B cell (primary cell): ENCODE measurements at places on chromosomes 6 and 20.

- no peak for DNase-seq
These were observed 505.8 kb upstream of the MARCKS start for GRCh38 chr6:113351173-113351834.

DNA sequence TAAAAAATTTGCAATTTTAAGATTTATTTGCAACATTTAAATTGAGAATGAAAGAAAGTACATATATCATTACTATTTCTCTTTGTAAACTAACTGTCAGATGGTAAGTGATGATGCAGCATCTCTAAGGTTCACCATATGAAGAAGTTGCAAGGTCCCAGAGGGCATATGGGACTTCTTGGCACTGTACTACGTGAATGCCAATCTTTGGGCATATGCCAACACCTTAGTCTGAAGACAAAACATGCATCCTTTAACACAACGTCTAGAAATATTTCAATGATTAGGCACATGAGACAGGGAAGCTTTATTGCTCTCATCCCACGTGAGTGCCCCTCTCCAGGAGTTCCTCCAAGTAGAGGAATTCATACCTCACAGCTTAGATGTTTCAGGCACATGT lies 66.8 kb downstream of the CDK19 start:
- no peak for DNase-seq

DNA sequence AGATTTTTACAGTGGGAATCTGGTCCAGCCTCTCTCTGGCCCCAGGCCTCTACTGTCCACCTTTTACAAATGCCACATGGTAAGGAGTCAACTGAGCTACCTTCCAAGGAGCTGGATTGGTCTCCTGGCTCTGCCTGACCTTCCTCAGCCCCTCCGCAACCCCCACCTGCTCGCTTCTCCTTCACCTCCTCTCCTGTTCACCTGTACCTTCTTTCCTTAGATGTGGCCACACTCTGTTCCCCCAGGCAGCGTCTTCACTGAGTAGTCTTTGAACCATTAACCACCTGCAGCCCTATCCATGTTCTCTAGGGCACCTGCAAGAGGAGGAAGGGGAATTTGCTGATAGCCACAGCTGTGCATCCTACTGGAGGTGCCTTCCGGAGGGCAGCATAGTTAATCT lies 55.3 kb upstream of the DDR1 start:
- DNase-seq: no peak

DNA sequence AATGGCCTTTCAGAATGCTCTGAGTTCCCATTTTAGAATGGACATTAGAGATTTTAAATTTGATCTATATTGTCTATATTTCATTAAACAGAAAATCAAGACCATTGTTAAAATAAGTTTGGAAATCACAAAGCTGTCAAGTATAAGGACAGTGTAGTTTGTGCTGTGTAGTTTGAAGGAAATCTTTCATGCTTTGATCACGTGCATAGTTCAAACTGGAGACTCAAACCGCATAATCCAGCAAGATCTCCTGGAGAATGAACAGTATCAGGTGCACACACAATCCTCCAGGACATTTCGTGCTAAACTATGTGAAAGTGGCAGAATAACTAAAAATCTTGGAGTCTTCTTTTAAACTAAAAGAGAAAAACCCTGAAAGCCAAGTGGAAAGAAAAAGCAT lies 60.8 kb upstream of the TBXT start:
- no peak for DNase-seq

DNA sequence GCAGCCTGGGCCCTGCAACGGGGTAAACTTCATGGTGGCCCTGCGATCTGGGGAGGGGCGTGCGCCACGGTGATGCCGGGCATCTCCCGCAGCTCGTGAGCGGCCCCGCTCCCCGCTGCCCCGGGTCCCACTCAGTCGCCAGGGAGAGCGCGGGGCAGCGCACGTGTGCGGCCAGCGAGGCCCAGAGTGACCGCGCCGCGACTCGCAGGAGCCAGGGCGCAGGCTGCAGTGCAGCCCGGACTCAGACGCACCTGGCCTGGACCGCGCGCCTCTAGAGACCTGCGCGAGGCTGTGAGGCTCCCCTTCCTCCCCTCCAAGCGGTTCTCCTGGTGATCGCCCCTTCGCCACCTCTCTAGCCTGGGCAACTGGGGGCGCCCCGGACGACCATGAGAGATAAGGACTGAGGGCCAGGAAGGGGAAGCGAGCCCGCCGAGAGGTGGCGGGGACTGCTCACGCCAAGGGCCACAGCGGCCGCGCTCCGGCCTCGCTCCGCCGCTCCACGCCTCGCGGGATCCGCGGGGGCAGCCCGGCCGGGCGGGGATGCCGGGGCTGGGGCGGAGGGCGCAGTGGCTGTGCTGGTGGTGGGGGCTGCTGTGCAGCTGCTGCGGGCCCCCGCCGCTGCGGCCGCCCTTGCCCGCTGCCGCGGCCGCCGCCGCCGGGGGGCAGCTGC lies 652 bp downstream of the BMP6 start:
- DNase-seq: peak; percentile 56

DNA sequence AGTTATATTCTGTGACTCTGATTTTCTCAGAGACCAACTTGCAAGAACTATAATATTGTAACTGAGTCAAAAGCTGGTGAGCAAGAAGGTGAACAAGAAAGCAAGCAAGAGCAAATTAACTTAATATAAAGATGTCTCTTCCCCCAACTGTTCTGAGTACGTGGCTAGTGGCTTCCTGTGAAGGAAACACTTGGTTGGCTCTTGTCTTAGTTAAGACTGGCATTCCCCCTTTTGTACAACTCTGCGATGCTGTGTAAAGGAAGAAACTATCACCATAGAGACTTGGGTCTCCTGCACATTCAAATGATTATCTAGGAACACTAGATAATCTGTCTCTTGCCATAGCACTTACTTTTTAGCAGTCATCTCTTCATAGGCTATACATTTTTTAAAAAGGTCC lies 47.3 kb upstream of the TNFAIP3 start:
- peak; percentile 71 for DNase-seq

- DNase-seq: no peak
These were observed 37.1 kb downstream of the PIGU start for GRCh38 chr20:34639755-34640222.

DNA sequence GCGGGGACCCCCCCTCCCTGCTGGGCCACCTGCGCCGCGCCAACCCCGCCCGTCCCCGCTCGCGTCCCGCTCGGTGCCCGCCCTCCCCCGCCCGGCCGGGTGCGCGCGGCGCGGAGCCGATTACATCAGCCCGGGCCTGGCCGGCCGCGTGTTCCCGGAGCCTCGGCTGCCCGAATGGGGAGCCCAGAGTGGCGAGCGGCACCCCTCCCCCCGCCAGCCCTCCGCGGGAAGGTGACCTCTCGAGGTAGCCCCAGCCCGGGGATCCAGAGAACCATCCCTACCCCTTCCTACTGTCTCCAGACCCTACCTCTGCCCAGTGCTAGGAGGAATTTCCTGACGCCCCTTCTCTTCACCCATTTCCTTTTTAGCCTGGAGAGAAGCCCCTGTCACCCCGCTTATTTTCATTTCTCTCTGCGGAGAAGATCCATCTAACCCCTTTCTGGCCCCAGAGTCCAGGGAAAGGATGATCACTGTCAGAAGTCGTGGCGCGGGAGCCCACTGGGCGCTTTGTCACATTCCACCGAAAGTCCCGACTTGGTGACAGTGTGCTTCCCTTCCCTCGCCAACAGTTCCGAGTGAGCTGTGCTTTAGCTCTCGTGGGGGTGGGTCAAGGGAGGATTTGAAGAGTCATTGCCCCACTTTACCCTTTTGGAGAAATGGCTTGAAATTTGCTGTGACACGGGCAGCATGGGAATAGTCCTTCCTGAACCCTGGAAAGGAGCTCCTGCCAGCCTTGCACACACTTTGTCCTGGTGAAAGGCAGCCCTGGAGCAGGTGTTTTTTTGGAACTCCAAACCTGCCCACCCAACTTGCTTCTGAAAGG lies 2.1 kb downstream of the VEGFA start:
- DNase-seq: peak; percentile 60

DNA sequence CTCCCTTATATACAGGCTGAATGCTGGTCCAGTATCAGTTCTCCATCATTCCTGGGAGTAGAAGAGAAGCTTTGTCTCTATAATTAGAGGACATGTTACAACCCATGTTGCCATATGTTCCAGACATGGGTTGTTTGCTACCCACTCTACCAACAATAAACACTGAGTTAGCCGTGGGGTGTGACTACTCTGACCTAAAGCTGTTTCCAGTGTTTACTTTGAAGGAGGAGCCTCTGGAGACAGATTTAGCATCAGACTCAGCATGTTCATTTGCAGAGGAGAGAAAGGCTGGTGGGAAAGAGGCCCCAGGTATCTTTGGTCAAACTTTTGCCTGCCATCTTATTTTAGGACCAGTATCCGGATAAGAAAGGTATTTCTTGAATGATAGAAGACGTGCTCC lies 157.9 kb upstream of the SNX9 start:
- no peak for DNase-seq

DNA sequence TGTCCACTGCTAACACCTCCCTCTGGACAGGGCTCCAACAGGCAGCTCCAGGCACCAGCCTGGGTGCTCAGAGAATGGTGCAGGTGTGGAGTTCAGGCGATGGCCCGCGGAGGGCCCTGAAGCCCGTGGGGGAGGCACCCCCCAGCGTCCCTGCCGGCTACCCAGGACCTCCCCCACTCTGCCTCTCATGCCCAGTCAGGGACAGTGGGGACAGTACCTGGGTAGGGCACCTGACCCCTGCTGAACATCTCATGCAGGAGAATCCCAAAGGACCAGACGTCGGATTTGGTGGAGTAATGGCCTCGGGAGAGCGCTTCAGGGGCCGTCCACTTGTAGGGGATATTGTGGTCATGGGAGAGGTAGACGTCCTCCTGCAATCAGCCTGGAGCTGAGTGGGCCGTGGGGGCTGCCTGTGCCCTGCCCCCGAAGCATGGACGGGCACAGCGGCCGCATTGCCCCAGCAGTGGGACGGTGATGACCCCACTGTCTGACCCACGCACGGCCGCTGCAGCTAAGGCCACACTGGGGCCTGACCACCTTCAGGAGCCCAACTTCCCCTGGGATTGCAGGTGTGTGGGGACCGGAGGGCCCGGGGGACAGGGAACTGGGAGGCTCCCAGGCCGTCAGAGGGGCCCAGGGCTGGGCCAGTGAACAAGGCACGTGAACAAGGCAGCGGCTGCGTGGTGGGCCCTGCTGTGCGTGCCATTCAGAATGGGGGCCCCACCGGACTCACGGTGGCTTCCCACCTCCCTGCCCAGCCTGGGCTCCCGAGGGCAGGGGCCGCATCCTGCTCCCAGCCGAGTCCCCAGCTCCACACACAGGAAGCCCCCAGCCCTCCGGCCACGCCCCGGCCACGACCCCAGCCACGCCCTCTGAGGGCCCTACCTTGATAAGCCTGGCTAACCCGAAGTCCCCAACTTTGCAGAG lies 7.1 kb downstream of the PTK6 start:
- DNase-seq: peak; percentile 12

DNA sequence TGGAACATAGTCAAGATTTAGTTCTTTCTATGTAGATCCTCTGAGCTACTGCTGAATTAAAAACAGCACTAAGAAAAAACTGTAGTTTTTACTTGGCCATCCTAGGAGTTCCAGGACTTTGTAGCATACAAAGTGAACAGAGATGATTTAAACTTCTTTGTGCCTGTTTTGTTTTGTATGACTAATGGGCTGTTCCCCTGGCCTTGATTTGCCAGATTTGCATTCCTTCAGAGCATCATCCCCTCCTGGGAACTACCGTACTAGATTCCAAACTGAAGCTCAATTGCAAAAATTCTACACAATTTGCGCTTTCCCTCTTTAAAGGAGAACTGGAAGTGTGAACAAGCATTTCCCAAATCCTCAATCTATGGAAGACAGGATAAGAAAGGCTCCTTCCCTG lies 23.1 kb downstream of the ACOT13 start:
- no peak for DNase-seq

DNA sequence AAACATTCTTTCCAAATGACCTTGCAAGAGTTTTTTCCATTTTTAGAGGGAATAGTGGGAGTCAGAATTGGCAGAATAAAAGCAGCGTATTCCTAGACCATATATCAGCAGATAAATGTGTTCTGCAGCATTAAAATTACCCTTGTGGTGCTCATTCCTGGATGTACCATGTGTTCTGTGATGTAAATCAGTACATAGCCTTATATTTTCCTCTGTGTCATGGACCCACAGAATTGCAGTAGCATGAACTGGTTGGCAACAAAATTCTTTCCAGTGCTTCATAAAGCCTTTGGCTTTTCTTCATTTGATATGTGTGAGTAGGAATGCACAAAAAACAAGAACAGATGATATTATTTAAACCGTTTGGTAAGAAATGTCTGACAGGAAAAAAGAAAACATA lies 32.5 kb downstream of the ANKEF1 start:
- DNase-seq: no peak

DNA sequence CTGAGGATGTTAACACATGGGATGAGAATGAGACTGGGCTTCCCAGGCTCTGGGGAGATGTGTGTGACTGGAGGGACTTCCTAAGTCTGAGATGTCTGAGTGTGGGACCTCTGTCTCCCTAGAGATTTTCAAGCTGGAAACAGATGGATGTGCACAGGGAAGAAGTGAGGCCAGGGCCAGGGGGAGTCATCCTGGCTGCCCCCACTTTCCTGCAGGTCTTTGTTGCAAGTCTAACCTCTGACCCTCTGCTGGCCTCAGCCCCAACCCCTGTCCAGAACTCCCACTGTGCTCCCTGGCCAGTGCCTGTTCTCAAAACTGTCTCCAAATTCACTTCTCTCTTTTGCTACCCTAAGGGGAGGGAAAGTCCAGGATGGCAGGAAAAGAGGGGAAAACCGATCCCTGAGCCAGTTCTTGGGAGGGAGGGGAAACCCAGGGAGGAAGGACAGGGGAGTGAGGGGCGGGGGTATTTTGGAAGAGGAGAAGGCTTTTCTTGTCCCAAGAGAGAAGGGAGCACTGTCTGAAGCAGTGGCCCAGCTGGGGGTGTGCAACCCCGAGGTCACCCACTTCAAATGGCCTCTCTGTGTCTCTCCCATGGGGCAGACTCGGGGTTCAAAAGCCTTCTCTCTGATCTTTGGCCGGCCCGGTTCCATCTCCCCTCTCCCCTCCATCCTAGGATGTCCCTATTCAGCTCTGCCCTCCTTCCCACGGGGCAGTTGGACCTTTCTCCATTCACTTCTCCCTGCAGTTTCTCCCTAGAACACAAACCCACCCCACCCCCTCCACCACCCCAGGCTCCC lies 3.1 kb downstream of the PPP1R18 start:
- DNase-seq: no peak

DNA sequence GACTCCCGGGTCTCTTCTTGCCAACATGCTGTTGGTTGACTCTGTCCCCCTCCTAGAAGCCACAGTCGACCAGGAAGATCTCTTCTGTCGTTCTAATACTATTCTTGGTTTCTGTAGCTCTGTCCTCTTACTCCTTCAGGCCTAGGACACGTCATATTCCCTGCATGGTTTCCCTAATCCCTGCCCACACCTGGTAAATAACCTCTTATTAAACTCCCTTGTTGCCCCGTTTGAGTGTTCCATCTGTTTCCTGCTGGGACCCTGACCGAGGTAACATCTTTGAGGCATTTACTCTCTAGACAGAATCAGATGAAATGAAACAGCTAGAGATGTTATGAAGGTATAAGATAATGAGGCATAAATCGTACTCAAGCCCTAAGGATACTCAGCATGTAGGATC lies 68.1 kb downstream of the PLCB4 start:
- DNase-seq: no peak
